ENCODE measurements at places on chromosomes 16 and 17.
A peak's percentile ranks its signal among the peaks of the same experiment; 100 is the strongest.

DNA sequence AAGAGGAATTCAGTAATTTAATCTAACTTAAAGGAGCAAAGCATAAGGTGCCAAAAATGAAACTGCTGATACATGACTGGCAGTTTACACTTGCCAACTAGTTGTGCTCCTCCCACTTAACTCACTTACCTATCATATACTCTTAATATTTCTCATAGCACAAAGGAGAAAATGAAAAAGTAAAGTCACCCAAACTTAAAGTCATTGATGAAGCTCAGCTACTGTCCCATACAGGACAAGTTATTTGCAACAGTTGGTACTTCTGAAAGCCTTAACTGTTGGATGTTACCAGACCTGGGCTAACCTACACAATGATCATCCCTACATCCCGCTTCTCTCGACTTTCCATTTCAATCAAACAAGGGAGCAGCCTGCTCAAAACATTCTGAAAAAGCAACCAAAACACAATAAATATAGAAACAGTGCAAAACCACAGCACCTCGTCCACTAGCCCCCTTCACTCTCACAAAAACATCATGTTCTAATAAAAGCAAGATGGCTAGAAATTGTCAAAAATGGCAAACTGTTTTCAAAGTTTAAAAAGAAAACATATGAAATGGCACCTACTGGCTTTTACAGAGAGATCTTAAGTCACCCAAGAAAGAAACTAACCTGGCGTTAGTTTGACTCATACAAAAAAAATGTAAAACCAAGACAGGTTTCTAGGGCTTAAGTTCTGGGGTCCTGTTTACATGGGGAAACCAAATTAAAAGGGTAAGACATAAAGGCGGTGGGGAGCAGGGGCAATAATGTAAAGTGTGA, 868 bp downstream of the MED13 start:
- no peak for DNase-seq

DNA sequence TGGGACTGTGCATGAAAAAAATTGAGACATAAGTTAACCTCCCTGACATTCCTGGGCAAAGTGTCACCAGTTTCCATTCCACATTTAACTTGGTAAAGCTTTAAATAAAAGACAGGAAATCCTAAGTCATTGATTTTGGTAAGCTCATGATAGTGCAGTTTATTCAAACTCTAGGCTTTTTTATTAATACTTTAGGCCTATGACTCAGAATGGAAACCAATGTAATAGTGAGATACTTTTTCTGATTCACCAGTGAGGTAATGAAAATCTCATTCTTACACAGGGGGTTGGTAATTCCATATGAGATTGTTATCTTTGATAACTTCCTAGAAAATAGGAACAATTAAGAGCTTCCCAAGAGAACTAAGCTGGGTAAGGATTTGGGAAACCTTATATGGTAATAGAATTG, 91.1 kb downstream of the NLK start:
- no peak for DNase-seq

- no peak for DNase-seq
Observed at GRCh38 chr16:57609541-57610401, 18.7 kb upstream of the ADGRG1 start.

DNA sequence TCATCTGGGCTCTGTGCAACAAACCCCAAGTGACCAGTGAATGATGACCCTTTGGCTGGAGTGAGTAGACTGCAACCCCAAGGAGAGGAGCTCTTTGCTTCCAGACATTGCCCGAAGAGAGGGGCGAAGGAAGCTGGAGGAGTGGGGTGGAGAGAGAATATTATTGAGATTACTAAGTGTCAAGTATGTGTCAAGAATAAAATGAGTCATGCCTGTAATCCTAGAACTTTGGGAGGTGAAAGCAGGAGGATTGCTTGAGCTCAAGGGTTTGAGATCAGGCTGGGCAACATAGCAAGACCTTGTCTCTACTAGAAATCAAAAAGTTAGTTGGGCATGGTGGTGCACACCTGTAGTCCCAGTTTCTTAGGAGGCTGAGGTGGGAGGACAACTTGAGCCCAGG, 142.0 kb upstream of the CCL2 start:
- no peak for DNase-seq

DNA sequence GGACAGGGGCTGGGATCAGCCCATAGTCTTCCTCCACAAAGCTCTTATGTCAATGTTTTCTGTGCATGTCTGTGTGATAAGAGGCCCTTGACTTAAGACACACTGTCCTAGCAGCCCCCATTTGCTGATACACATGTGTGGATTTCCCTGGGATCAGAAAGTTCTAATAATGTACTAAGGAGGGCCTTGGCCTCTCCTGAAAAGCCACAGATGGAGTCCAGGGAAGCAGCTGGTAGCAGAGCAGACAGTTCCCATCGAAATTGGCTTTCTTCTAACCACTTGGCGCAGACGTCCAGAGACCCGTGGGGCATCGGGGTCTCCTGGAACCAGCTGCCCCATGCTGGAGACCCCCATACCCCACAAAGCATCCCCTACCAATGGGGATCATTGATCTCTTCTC, 4.3 kb upstream of the GP2 start:
- no peak for DNase-seq

- DNase-seq: no peak
Observed at GRCh38 chr17:10435096-10435495, 13.3 kb upstream of the MYH8 start.

DNA sequence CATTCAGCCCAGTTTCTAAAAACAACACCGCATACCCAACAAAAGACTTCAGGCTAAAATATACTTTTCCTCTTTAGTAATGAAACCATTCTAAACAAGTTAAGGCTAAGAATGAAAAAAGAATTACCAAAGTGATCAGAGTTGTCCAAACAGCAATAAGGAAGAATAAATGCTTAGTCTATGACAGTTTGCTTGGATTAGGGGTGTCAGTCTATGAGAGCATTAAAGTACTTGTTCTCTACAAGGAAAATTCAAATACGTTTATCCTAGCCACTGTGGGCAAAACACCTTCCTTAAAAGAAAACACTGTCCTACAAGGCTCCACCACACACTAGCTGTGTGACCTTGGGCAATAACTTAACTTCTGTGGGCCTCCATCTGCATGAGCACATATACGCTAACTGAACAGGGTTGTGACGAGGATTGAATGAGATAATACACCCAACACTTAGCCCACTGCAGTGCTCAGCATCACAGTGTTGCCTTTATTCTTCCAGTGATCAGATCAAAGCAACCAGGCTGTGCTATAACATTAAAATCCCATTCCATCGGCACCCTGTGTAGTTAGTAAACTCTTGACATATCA, 53.6 kb downstream of the TEX2 start:
- no peak for DNase-seq

DNA sequence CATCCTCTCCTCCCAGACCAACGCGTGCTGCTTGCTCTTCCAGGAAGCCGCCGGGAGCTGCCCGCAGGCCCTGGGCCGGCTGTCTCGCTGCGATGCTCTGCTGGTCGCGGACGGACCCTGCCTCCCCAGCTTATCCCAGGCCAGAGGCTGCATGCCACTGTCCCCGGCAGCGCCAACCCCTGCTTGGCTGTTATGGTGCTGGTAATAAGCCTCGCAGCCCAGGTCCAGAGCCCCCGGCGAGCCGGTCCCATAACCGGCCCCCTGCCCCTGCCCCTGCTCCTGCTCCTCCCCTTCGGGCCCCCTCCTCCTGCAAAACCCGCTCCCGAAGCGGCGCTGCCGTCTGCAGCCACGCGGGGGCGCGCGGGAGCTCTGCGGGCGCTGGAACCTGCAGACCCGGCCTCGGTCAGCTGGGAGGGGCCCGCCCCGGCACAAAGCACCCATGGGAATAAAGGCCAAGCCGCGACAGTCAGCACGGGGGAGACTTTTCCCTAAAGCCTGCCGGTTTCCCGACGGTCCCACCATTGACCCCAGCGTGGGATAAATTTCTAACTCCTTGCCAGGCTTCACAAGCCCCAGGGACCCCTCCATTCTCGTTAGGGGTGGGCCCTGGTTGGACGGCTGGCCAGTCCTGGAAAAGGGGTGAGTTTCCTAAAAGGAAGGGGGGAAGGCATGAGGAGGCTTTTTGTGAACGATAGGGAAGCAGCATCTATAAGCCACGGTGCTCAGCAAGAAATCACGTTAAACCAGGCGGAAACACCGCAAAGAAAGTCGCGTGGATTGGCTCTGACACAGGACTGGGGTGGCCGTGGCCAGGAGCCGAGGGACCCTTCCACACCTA, 11.2 kb downstream of the ENPP7 start:
- peak; percentile 82 for DNase-seq

- no peak for DNase-seq
Observed at GRCh38 chr17:18910881-18911280, 41.1 kb upstream of the SLC5A10 start.

- DNase-seq: no peak
Observed at GRCh38 chr17:5672141-5672540, 87.8 kb upstream of the NLRP1 start.

- DNase-seq: peak; percentile 100
Observed at GRCh38 chr17:1577182-1577581, 14.6 kb upstream of the PITPNA start.

DNA sequence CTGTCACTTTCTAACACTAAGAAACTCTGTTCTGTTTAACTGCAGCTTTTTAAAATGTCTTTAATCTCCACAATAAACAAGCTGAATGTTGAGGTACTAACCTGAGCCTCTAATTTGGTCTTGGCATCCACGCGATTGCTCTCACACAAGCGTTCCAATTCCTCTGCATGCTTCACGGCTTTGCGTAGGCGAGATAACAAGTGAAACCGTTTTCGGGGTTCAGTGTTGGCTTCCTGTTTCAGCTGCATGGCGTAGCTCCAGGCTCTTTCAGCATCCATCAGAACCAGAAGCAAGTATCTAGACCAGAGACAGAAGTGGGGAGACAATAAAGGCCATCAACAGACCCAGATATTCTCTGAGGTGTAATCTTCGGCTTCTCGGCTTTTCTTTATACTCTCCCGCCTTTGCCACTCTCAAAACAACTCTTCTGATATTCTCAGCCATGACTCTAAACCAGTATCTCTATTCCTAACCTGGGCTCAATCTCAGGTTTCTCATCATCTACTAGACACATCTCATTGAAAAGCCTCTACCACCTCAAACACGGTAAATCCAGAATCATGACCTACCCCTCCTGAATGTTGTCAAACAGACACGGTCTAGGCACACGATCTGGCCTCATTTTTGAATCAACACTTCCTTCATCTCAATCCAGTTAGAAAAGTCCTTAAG, 8.3 kb downstream of the SRP68 start:
- no peak for DNase-seq

- no peak for DNase-seq
Observed at GRCh38 chr17:72169823-72170222, 49.0 kb downstream of the SOX9 start.

GRCh38 chr17:27455914-27456680, at the start of gene KSR1:
Gene KSR1 (plus strand): TSS chr17:27456448. CDS start chr17:27456644, 196 bp downstream.
- peak; percentile 72 for DNase-seq

DNA sequence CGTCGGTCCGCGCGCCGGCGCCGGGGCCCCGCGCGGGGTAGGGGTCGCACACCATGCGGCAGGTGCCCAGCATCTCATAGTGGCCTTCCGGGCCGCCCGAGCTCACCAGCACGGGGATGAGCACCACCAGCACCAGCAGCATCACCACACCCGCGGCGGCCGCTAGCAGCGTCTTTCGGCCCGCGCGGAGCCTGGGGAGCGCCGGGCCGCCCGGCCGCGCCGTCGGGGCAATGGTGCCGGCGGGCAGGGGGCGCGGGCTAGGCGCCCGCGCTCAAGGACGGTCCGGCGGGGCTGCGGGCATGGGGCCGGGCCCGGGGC, 237 bp downstream of the C1QL1 start:
- no peak for DNase-seq

DNA sequence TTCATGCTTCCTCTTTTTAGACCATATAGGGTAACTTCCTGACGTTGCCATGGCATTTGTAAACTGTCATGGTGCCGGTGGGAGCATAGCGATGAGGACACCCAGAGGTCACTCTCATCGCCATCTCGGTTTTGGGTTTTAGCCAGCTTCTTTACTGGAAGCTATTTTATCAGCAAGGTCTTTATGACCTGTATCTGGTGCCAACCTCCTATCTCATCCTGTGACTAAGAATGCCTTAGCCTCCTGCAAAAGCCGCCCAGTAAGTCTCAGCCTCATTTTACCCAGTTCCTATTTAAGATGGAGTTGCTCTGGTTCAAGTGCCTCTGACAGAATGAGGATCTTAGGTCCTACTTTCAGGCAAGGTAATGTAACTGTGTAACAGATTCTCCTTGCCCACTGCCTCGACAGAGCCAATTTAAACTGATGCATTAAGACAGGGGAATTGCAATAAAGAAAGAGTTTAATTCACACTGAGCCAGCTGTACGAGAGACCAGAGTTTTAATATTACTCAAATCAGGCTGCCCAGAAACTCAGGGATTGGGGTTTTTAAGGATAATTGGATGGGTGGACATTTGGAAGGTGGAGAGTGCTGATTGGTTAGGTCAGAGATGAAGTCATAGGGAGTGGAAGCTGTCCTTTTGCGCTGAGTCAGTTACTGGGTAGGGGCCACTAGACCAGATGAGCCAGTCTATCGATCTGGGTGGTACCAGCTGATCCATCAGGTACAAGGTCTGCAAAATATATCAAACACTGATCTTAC, 59.9 kb upstream of the ATF7IP2 start:
- DNase-seq: no peak

DNA sequence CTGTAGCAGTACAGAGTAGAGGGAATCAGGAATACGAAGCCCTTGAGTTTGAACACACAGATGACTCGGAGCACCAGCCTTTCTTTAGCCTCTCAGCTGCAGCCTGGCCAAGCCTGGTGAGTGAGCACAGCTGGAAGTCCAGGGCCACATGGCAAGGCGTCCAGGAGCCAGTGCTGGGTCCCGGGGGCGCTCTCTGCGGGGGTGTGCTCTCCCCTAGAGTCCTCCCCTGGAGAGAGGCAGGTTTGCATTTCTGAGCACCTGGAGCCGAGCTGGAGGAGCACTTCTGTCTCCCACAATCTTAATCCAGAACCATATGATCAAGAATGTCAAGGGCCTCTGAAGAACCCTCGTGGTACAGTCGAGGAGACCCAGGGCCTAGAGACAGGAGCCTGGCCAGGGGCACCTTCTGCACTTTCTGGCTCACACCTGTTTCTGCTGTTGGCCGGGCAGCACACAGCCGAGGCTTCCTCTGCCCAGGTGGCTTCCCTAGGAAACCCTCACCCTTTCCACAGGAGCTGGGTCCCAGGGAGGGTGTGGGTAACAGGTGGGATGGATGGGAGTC, 78.3 kb downstream of the PLD6 start:
- no peak for DNase-seq

DNA sequence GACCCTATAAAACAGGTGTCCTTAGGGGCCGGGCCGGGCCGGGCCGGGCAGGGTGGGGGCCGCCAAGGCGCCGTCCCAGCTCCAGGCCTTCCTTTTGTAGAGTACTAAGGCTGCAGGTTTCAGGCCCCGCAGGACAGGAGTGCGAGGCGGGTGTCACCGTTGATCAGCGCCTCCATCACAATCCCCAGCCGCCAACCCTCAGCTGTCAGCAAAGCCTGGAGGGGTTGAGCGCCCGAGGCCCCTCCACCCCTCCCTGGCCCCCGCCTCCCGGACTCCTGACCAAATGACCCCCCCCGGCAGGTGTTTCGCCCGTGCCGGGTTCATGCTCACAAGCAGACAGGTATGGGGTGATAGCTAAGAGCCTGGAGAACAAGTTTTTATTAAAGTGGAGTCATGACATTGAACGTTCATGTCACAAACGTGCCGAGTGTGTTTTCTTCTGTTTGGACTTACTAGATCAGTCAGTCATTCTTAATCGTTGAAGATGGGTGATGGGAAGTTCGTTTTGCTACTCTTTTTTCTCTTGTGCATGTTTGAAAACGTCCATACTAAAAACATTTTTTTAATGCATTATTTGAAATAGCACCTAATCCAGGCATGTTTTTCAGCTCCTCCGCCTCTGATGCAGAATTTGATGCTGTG, 534 bp downstream of the ARL2BP start:
- DNase-seq: no peak

- no peak for DNase-seq
Observed at GRCh38 chr17:28963055-28963611, 11.8 kb upstream of the PHF12 start.

GRCh38 chr17:3695129-3695722, 729 bp downstream of the P2RX5 start:
- DNase-seq: no peak

Data from suppressor macrophage (primary cell).